SIG-M5 (cell line): ENCODE measurements at places on chromosomes 1 and 21.

DNA sequence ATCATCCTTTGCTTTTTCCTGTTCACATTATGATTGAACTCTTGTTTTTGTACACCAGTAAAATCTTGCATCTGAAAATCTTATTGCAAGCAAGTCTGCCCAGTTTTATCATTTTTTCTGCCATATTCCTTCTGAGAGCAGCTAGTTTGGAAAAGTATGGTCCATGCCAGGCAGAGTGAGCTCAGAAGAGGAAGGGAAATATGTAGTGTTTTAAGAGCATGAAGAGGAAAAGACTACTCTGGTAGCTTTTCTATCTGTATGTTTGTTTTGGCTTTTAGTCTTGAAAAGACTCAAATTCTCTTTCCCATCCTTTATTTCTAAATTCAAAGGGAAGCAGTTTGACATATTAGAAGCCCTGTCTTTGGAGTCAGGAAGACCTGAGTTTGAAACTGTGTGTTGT lies 125.8 kb downstream of the NFIA start:
- no peak for DNase-seq

- no peak for DNase-seq
Measured at GRCh38 chr1:18009478-18009961, 98.1 kb upstream of the IGSF21 start.

- no peak for DNase-seq
Measured at GRCh38 chr21:44454747-44455523, at the start of gene LRRC3. LRRC3 (plus strand) TSS chr21:44455510; CDS start chr21:44456645, 1,135 bp downstream.

DNA sequence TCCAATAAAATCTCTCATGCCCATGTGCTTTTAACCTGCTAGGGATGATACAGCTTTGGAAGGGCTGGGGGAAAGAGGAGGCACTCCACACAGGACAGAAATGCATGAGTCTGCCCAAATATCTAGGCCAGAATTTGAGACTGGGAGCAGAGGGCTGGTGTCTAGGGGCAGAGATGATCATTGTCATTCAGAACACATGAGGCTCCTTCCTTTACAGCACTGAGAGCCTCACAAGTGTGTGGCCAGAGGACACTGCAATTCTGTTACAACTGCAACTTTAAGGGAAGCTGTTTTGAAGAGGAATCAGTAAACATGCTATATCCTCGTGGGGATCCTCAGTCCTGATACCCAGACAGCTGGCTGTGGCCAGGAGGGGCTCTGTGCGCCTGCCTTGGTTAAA lies 541.3 kb downstream of the OMA1 start:
- no peak for DNase-seq

DNA sequence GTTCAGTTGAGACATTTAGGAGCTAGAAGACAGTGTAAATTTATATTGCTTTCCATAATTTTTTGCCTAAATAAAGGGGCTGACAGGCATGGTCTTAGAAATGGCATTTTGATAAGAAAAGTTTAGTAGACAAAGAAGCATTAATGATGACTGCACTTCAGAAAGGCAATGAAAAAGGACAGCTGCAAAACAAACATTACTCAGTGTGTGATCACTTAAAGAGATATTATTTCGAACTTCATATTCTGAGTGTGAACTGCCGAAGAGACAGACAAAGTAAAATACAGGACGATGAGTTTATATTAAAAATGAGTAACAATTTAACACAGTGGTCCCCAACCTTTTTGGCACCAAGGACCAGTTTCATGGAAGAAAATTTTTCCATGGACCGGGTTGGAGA lies 243.1 kb downstream of the DPYD start:
- DNase-seq, result no peak

GRCh38 chr1:155187456-155187891 lies 13.8 kb downstream of the TRIM46 start:
- no peak for DNase-seq

- no peak for DNase-seq
Measured at GRCh38 chr21:42237577-42237976, 18.6 kb downstream of the ABCG1 start.

DNA sequence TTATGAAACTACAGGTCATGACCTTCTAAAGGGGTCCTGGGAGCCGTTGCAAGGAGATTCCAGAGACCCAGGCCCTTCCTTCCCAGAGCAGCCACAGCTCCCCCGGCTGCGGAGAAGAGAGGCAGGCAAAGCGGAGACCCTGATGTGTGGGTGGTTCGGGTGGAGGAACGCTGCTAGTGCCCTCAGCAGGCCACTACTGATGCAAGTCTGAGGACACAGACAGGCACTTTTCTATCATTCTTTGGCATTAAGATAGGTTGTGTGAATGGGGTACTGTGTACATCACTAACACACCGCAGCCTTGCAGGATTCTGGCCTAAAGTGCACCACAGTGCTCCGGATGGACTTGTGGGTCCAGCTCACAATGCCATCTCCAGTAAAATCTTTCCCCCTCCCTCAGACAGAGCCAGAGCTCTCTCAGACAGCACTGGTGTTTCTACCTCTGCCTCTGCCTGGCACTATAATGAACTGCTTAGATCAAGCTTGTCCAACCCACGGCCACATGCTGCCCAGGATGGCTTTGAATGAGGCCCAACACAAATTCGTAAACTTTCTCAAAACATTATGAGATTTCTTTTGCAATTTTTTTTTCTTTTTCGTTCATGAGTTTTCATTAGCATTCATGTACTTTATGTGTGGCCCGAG lies 121.4 kb downstream of the TGFBR3 start:
- DNase-seq, result no peak

GRCh38 chr1:152981146-152981871 lies 2.6 kb upstream of the SPRR1A start:
- DNase-seq, result no peak

DNA sequence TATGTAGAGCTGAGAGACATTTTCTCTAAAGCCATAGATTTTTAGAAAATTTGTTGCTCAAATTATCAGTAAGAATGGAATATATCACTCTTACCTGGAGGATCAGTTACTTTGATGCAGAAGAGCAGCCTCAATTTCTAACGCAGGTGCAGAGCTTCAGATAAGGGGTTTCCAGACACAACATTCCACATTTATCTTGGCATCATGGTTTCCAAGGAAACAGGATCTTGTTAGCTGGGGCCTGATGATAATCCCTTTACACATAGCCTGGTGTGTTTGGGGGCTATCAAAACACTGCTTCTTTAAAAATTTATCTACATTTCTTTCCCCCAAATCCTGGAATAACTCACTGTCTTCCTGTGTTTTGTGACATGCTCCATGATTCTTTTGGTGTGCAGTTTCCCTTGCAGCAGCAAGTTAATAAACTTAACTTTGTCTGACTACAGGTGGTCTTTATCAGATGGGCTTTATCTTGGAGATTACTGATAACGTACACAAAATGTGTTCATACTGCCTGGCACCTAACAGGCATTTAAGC lies 2.7 kb upstream of the STX12 start:
- DNase-seq, result no peak

DNA sequence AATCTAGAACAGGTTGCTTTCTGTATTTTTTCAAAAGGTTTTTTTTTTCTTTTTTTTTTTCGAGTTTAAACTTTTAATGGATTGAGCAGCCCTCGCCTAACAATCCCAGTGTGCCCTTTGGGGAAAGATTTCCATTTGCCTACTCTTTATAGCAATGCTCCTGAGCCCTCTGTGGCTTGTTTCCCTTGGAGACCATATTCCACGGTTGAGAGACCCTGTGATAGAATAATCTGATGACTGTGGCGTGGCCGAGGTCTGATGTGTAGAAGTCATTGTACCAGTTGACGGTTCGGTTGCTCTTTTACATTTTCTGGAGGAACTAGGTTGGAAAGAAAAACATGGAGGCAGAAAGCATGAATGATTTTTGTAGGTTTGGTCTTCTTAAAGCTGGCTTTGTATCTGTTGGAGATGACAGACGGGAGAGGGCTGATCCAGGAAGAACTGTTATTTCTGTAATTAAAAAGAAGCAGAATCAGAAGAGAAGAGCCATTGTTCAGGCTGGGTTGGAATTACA lies 305.7 kb upstream of the NRIP1 start:
- DNase-seq, result no peak

DNA sequence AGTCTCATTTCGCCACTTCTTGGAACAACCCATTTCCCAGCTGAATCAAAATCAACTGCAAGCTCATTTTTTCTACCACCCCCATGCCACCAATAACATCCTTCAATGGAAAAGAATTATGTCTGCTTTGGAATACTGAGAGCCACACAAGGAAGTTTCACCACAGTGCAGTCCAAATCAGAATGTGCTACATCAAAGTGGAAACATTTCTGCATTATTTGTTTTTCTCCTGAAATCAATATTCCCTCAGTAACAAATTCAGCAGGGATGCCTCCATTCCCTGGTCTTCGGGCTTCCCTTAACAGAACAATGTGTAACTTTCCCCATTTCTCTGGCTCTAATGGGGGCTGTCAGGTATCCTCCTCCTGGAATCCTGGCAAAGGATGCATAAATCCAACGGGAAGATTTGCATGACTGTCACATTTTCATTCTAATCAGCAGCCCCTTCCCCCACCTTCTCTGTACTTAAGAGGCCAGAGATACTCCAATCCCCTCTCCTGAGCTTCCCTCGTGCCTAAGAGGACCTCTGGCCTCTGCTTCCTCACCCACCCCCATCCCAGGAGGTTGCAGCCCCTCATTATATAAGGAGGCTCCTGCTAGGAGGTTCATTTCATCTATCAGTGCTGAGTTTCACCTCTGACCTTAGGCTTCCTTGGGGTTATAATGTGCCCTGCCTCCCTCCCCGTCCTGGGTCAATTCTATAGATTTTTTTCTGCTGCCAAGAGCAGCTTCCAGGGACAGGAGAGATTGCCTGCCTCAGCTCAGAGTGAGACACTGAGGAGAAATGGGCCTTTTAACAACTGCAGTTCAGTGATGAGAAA lies 201.1 kb downstream of the OMA1 start:
- DNase-seq, result no peak

GRCh38 chr1:45686015-45686287 lies 382 bp downstream of the GPBP1L1 start:
- DNase-seq, result no peak

DNA sequence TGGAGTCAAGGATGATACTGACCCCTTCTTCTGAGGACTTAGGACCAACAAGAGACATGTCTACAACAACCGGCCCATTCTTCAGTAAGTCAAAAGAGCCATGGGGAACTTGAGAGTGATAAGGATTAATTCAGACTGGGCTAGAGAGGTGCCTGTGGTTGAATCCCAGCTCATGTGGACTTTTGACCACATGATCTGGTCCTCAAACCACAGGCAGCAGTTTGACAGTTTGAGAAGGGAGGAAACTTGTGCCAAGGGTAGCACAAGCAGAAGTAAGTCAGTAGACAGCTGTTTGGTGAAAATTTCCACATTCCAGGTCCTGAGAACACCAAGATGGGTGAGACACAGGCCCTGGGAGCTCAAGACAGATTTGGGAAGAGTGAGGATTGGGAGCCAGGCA lies 19.8 kb downstream of the SH3BP5L start:
- peak; percentile 52 for DNase-seq

GRCh38 chr1:163267962-163268361 lies 53.8 kb upstream of the NUF2 start:
- DNase-seq, result no peak

DNA sequence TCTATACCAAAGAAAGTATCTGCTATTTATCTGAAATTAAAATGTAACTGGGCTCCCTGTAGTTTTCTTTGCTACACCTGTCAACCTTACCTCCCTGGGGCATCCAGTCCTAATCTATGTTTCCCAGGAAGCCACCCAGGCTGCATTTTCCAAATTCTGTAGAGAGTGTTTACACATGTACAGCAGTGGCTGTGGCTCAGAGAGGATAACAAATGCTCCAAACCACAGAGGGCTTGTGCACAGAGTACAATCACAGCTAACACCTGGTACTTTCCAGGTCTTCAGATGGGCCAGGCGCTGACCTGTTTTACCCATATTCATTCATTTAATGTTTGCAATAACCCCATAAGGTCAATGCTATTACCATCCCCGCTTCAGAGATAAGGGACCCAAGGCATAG lies 146.5 kb upstream of the TNR start:
- no peak for DNase-seq

- DNase-seq, result no peak
Measured at GRCh38 chr1:2073382-2074230, 23.4 kb downstream of the PRKCZ start.

DNA sequence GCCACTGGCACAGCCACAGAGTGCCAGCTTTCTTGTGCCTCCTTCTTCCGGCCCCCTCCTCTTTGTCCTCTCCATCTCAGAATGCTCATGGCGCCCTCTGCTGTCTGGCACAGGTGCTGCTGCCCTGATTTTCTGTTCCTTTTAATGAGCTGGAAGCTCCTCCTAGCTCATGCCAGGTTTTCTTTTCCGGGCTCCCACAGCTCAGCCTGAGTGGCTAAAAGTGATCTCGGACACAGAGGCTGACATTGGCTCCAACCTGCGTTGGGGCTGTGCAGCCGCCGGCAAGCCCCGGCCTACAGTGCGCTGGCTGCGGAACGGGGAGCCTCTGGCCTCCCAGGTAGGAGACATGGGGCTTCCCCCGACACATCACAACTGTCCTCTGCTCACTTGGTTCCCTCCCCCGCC lies 18.7 kb downstream of the CNTN2 start:
- no peak for DNase-seq

- no peak for DNase-seq
Measured at GRCh38 chr1:161827786-161828185, 61.7 kb downstream of the ATF6 start.

GRCh38 chr1:213600879-213601278 lies 386.9 kb upstream of the PROX1 start:
- DNase-seq, result no peak

GRCh38 chr21:33008333-33009051 lies 17.2 kb upstream of the OLIG2 start:
- no peak for DNase-seq

DNA sequence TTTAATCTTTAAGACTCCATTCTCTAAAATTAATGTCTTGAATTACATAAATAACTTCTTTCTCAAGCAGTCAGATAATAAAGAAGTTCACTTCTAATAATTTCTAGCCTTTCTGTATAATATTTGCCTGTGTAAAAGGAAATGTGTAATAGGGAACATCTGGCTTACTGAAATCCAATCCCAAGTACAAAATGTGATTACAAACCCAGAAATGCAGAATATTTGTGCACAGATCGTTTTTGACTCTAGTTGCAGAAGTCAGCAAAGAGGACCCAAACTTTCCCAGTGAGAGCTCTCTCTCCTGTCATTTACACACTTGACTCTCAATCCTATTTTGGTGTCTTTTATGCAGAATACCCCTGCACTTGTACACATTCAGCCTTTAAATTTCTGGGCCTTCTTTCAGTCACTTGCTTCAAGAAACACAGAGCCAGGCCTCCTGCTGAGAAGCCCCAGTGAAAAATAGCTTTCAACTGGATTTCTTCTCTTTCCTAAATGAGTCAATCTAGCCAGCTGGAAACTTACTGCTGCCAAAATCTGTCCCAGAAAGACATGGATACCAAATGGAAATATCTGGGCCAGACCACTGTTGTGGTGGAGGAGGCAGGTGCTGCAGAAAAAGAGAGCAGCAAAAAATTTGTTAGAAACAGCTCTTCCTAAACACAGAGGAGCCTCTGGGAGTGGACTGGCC lies 68.5 kb upstream of the ADAM30 start:
- no peak for DNase-seq

GRCh38 chr1:220734571-220735326 lies 13.4 kb upstream of the MTARC2 start:
- no peak for DNase-seq

DNA sequence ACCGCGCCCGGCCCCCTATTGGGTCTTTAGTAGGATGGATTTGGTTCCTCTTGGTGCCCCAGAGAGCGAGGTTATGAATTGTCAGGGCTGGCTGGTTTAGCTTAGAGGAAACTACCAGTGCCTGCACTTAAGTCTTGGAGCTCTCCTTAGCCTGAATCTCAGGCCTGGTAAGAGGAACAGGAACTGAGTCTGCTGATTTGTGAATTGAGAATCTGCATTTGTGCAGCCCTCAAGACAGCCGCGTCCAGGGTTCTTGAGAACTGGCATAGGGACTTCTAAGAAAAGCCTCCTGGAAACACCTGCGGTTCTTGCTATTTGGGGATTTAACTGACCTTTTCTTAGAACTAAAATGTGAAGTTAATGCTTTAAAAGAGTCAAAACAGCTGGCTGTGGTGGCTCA lies 1.7 kb downstream of the NECAP2 start:
- no peak for DNase-seq
